ENCODE measurements at places on chromosomes 4 and X.
A peak's percentile ranks its signal among the peaks of the same experiment; 100 is the strongest.

DNA sequence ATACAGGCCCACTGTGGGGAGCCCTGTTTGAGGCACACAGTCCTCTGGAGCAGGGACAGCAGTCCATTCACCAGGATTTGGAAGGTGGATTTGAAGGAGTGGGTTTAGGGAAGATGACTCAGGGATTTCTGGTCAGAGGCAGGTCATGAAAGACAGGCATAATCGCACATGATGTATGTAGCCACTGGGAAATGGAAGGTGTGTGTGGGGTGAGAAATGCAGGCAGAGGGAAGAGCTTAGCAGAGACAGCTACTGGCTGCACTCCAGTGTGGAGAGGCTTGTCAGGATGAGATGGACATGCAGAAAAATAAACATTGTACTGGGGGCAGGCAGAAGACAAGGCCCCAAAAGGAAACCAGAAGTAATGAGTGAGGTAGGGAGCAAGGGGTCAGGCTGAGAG lies 85.2 kb upstream of the STS start:
- DNase-seq: no peak

DNA sequence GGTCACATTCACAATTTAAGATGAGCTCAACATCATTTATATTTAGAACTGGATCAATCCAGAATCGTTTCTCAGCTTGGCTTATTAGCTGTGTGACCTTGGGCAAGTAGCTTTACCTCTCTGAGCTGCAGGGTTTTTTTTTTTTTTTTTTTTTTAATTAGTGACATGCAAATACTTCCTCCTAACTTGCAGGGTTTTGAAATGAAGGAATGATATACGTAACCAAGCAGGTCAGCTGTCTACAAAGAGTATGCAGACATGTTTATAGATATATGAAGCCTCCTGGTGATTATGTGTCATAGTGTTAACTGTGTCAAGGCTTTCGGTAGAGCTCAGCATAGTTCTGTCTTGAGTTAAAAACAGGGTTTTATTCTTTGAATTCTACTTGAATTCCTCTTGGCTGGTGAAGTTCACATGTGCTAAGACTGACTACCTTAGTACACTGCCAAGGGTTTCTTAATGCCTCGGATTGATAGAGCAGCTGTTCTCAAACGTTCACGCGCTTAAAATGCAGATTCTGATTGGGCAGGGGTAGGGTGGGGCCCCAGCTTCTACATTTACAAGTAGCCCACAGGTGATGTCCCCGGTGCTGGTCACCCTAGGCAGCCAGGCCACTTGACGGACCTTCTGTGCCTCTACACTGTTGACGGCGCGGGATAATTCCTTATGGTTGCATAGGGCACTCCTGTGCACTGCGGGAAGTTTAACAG lies 654 bp upstream of the STS start:
- no peak for DNase-seq

GRCh38 chr4:87235020-87235671 lies 14.7 kb upstream of the KLHL8 start:
- no peak for DNase-seq

- DNase-seq: no peak
Observed at GRCh38 chr4:174107746-174108354, 175.6 kb downstream of the FBXO8 start.

DNA sequence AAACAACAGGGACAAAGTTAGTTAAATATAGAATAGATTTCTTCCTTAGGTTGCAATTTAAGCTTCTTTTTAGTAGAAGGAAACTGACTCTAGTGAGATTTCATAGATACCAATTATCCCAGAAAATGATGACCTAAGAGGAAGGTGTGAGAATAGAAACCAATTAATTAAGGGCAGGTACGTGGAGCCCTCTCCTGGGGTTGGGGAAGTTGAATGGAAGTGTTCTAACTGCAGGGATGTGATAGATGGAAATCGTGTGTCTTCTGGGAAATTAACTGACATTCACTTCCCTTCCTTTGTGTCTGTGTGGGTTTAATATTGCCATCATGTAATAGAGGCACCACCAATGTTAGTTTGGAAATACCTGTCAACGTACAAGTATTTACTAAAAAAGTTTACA lies 204.1 kb upstream of the ANK2 start:
- no peak for DNase-seq

DNA sequence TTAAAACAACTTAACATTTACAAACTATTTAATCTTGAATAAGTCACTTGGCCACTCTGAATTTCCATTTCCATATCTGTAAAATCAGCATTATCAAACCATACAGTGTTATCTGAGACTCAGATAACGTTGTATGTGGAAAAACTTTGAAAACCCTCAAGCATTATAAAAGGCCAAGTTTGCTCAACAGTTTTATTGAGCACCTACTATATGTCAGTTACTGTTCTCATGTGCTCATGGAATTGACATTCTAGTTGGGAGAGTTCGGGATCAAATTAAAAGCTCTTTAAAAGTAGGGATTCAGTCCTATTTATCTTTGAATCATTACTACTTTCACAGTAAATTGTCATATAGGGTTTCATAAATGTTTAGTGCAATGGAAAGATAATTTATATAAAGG lies 97.9 kb downstream of the FRMPD4 start:
- no peak for DNase-seq

- no peak for DNase-seq
Observed at GRCh38 chr4:24604558-24605214, 20.3 kb upstream of the DHX15 start.

DNA sequence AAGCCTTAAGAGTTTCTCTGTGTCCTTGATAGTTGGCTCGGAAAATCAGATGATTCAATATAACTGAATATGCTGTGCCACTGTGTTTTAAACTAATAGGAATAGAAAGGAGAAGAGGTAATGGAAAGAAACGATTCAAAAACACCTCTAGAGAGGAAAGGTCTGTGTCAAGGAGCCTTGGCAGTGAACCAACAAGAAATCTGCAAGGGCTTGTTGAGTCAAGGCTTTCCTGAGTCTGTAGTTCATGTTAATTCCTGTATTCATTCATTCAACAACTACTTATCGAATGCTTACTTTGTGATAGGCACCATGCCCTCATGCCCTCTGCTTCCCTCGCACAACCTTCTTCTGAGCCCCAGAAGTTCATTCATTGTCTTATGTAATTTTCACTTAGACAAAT lies 336.0 kb downstream of the PDHA2 start:
- no peak for DNase-seq

GRCh38 chrX:103806862-103807474 lies 25.1 kb downstream of the RAB9B start:
- DNase-seq: no peak

GRCh38 chr4:110770353-110770752 lies 147.5 kb upstream of the PITX2 start:
- no peak for DNase-seq

- no peak for DNase-seq
Observed at GRCh38 chr4:105767579-105767978, 59.0 kb downstream of the GSTCD start.

DNA sequence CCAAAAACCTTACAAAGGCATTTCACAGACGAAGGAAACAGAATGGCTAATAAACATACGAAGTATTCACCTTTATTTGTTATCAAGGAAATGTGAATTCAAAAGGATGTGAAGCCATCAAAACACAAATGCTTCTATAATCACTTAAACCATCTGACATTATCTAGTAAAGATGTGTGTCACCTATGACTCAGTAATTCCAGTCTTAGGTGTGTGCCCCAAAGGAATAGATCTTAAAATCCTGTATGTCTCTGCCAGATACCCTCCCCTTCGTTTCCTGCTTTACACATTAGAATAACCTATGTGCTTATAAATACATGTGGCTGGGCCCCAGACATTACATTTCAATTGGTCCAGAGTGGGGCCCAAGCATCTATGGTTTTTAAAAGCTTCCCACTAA lies 41.8 kb upstream of the CEP135 start:
- DNase-seq: no peak

DNA sequence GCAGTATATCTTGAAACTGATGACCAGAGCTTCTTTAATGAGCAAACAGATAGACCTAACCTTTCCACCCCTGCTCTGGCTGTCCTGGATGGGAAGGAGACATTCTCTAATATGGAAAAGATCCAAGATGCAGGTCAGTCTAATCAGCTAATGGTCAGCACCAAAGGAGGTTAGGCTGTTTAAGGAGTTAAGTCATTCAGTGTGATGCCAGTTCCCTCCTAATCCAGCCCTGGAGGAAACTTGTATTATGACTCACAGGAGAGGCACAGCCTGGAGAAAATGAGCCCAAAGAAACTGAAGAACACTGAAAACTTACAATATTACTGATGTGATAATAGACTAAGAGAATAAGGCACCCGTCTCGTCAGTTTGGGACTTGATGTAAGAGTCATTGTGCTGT lies 323.0 kb downstream of the HNRNPD start:
- DNase-seq: no peak

GRCh38 chr4:3699261-3699660 lies 66.9 kb upstream of the ADRA2C start:
- no peak for DNase-seq

DNA sequence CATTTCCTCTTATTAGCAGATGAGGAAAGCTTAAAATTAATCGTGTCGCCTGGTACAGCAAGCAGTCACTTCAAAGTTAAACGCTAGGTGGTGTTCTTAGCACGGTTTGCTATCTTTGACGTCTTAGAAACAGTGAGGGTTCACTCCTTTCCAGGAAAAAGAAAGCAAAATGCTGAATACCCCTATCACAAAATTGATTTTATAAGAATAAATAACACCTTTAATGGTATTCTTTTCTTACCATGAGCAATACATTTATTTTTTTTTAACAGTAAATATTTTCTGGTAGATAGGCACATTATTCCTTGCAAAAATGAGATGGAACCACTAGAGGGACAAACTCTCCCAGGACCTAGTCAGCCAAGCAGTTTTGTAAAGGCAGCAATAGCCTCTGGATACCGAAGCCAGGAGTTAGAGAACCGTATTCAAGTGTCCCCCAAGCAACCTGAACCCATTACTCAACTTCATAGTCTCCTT lies 153.9 kb downstream of the KDR start:
- DNase-seq: peak; percentile 3

DNA sequence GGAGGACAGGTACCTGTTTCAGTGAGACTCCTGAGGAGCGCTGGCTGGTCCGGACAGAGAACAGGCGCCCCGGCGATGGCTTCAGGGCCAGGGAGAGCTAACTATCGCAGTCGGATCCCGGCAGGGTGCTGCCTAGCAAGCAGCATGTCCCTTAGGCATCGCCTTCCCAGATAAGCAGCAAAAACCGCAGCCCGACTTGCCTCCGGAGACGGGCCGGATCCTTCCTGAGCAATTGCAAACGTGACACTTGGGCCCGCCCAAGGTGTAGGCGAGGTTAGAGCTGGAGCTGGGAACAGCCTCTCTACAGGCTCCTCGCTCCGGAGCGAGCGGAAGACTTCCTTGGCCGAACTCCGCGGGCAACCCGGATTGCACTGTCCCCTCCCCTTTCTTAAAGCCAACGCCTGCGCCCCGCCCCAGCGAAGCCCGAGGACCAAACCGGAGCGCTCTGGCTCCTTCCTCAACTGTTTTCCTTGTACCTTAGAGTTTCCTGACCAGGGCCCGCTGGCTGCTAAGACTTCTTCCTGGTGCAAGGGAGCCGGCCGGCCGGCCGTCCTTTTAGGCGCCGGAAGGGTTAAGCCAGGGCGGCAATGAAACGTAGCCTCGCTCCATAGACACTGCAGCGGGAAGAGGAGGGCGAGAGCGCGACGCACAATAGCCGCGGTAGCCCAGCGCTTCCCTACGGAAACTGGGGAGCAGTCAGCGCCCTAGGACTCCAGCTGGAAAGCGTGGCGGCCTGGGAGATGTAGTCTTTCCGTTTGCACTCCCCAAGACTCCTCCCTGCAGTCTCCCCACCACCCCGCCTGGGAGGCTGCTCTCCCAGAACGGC lies at the start of gene OPHN1:
OPHN1 (minus strand) TSS at position 341 of the 826 bp plus-strand sequence. CDS start 475 bp downstream, outside the sequence.
- DNase-seq: no peak

- no peak for DNase-seq
Observed at GRCh38 chrX:11663875-11664210, 1.9 kb downstream of the ARHGAP6 start.

DNA sequence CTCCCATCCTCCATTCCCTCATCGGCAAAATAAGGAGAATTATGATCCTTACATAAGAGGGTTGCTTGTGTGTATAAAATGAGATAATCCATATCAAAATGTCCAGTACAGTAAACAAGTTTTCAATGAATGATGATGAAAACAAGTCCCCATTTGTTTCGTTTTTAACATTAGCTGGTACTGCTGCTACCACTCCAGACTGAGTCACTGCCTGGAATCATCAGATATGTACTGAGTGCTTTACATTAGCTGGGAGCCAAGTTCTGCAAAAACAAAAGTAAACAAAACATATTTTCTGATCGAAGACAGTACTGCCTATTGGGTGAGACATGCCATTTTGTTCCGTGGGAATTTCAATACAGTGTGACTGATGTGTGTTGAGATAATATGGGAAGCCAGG lies 123.2 kb upstream of the IGFBP7 start:
- peak; percentile 13 for DNase-seq

GRCh38 chr4:164606478-164606877 lies 147.5 kb upstream of the SMIM31 start:
- DNase-seq: no peak

DNA sequence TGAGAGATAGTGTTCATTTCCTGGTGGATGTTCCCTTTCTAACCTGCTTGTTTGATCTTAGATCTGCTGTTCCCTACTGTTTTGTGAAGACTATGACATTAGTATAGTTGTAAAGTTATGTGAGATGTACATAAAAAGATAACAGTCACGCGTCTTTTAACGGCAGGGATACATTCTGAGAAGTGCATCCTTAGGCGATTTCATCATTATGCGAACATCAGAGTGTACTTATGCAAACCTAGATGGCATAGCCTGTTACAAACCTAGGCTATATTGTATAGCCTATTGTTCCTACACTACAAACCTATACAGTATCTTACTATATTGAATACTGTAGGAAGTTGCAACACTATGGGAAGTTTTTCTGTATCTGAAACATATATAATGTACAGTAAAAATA lies 50.4 kb downstream of the MCUB start:
- DNase-seq: no peak

DNA sequence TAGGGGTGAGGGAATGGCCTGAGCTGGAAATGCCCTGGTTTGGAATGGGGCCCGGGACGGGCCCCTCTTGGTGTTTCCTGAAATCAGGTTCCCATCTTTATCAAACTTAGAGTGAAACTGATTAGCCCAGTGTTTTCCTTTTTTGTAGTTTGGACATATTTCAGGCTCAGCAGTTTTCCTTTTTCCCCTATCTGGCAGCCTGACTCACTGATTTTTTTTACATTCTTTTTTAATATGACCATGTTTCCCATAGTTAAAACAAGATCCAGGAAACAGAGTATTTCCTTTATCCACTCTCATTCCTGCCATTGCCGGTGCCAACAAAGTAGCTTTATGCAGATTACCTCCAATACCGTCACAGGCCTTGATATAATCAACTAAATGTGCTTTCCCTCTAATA lies 20.5 kb upstream of the C4orf17 start:
- no peak for DNase-seq

GRCh38 chrX:115630204-115630603 lies 69.2 kb downstream of the PLS3 start:
- DNase-seq: no peak

DNA sequence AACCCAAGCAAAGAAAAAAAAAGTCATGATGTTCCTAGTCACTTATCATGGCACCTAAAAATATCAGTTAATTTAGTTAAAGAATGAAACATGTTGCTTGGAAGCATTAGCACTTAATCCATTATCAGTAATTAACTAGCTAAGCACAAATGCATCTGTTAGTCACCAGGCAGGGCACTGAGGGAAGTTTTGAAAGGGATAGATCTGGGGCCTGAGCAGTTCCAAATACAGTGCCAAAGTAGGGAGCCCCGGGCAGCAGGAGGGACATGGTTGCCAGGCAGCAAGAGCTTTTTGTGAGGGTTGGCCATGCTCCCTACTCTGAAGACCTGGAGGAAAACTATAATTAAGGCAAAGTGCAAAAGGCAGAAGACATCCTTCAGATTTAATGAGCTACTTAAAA lies 62.0 kb downstream of the PHKA1 start:
- no peak for DNase-seq

GRCh38 chr4:212438-213188 lies 88.3 kb downstream of the ZNF718 start:
- no peak for DNase-seq
